ENCODE measurements at places on chromosomes 6 and 20.

- DNase-seq: no peak
These were observed 102.7 kb downstream of the FOXC1 start for GRCh38 chr6:1712451-1712850.

GRCh38 chr6:120871416-120872261 lies 462.6 kb downstream of the TBC1D32 start:
- DNase-seq: no peak

- DNase-seq: no peak
These were observed 48.5 kb downstream of the FHL5 start for GRCh38 chr6:96611342-96611991.

- DNase-seq: peak; percentile 70
These were observed 67.9 kb downstream of the ZHX3 start for GRCh38 chr20:41249411-41250281.

DNA sequence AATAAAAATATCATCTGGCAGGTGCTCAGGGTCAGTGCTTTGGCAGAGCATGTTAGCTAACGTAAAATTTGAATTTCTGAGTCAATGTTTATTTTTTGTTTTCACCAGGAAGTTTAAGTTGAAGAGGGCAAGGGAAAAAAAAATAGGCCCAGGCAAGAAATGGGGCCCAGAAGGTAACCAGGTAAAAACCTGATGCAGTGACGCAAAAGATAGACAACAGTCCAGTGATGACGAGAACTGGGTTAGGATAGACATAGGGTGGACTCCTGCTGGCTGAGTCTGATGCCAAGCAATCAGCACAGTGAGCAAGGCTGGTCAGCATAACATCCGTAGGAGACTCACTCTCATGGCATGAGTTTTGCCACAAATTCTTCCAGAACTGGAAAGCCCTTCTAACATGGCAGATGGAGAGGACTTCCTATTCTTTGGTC lies 42.2 kb downstream of the ZHX3 start:
- DNase-seq: no peak

- DNase-seq: no peak
These were observed 50.7 kb downstream of the DOK5 start for GRCh38 chr20:54525916-54526590.

DNA sequence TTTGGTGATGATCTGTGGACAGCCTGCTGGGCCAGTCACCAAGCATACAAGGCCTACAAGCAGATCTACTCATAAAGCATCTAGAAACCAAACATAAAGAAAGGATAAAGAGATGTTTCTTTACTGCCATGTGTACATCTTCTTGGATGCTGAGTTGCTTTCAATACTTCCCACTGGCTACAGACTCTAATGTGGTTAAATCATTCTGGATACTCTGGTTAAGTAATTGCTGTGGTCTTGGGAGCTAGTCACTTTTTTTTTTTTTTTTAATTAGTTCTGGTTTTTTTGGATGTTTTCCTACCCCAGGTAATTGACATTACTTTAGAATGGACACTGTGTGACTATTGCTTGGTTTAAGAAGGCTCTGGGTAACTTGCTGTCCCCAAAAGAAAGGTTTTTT lies 215.4 kb upstream of the RUNX2 start:
- no peak for DNase-seq

DNA sequence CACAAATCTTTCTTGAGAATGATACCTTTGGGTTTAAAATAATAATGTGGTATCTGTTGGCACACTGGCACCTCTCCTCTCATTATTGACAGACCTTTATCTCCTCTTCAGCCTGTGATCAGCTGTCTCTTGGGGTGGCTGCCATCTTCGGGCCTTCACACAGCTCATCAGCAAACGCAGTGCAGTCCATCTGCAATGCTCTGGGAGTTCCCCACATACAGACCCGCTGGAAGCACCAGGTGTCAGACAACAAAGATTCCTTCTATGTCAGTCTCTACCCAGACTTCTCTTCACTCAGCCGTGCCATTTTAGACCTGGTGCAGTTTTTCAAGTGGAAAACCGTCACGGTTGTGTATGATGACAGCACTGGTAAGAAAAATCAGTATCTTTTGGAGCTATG lies 232.8 kb downstream of the GRIK2 start:
- no peak for DNase-seq

DNA sequence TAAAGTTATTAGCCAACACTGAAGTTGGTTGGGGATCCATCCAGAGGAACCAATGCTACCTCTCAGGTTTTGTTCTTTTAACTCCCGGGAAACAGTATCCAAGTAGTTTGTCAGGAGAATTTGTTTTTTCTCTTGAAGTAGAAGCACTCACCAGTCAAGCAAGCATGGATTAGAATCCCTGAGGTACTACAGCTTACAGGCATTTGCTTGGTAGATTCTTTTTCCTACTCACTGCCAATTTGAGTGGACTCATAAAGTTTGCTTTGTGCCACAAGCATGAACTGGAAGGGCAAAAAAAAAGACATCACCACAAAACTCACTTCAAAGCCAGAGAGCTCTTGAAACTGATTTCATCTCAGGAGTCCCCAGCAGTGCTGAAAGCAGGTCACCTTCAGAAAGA lies 167.4 kb downstream of the MBOAT1 start:
- no peak for DNase-seq

- no peak for DNase-seq
These were observed 93.1 kb downstream of the SIM1 start for GRCh38 chr6:100371591-100371990.

GRCh38 chr6:25332655-25333071 lies 53.5 kb downstream of the CARMIL1 start:
- DNase-seq: peak; percentile 10

DNA sequence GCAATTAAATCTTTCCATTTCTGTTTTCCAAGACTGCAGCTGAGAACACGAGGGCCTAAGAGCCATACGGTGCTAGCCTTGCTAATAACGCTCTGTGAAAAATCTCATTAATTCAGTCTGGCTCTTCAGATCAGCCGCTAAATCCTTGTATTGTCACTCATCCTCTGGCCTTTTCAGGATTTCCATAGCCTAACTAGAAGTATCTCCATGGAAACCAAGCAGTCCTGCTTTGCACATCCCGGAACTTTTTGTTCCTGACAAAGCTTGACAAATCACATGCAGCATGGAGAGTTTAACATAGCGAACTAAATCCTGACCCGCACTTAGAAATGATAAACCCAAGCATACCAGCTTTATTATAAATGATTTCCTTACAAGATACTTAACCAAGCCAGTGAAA lies 383.7 kb downstream of the CD83 start:
- DNase-seq: no peak

DNA sequence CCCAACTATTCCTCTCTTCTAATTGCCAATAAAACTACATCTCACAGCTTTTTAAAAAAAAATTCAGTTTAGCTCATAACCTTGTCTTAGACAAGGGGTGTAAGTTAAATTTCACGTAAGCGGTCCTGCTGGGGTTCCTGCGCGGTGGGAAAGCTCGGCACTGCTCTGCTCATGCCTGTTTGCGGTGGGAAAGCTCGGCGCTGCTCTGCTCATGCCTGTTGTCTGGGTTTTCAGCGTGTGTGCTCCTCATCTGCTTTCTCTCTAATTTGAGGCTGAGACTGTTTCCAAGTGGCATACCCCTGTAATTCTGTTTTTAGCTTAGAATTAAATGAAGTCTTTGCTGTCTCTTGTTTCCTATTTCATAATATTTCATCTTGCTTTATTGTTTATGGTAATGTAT lies 18.6 kb downstream of the ARID1B start:
- no peak for DNase-seq

GRCh38 chr6:141415896-141416295 lies 716.8 kb upstream of the GJE1 start:
- no peak for DNase-seq

DNA sequence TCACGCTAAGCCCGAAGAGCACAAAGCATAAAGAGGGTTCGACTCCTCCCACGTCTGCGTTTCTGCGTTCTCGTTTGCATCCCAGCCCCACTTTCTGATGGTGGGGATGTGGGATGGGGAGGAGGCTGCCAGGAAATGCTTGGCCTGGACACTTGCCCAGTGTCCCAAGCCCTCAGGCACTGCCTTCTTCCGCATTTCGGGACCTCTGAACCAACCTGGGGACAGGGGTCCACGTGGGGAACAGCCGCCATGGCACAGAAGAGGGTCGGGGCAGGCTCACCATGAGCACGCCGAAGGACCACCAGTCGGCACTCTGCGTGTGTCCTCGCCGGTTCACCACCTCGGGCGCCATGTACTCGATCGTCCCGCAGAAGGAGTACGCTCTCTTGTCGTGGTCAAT lies 88.2 kb downstream of the RAMACL start:
- no peak for DNase-seq

DNA sequence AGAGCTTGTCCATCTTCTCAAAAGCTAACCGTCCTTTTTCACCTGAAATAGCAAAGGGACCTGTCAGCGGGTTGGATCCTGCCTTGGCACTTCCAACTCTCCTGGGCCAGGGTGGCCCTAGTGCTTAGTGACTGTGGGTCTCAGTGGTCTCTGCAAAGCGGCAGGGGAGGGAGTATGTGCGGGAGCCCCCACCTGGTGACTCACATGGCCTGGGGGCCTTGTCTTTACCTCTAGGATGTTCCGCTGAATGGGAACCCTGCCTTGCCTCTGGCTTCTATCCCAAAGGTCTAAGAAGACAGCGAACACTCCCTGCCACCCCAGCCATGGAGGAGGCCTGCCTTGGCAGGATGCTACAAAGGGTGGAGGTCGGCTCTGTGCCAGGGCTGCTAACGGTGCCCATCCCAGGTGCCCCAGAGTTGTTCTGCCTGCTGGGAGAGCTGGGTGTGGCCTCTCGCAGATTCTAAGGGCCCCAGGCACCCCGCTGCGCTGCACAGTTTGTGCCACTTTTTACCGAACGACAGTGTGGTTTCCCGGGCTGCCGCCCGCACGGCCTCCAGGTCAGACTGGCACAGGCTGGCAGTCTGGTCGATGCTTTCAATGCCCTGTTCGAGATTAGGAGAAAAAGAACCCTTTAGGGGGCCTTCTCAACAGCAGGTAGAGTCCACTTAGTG lies 77.2 kb downstream of the PTPN1 start:
- no peak for DNase-seq

DNA sequence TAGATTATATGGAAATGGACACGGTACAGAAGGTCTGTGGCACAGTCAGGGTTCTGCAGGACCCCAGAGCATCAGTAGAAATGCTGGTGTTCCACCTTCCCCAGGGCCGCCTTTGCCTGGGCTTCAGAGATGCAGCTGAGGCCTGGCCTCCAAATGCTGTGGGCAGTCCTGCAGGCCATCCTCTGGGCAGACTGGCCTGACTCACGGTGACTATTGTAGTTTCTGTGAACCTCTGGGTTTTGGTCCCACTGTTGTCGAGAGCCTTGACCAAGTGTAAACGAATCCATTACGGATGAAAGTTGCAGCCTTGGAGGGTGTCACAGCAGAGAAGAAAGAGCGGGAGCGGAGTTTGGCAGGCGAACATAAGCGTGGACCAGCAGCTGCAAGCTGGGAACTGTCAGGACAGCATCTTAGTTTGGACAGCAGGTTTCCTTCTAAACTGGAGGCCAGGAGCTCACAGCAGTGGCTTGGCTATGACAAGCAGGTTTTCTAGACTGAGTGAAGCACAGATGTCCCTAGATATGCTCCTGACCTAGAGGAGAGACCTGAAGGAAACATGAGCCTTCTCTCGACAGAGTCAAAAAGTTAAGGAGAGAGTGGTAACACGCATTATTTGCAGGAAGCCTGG lies 46.2 kb upstream of the BCLAF1 start:
- peak; percentile 80 for DNase-seq

GRCh38 chr20:58682656-58683531 lies 9.7 kb upstream of the NPEPL1 start:
- DNase-seq: no peak

DNA sequence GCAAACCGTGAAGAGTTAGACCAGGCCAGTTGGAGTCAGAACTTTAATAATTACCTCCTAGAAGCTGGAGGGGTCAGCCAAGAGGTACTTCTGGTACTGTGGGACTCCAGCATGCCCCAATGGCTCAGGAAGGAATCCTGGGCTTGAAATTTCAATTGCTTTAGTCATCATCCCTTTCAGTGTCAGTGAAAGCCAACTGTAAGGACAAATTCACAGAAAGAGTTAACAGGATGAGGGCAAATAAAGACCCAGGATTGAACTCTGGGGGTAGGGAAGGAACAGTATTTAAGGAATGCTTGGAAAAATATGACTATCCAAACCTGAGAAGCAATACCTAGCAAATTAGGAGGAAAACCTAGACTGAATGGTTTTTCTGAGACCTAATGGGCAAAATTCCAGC lies 735.1 kb upstream of the MARCKS start:
- DNase-seq: no peak

DNA sequence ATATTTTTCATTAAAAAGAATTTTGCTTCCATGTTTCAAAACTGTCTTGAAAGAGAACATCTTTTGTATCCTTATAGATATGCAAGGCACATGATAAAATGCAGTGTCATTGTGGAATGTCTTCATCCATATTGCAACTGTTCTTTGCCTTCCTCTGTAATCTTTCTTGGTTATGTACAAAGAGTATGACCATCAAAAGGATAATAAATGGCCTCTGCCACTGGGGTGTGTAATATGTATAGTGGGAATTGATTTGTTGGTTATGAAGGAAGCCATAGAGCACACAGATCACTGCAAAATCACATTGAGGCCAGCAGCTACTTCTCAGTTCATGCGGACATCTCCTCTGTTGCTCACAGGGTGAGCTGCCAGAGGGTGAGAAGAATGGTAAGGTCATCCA lies 703.5 kb downstream of the TFAP2A start:
- DNase-seq: no peak

DNA sequence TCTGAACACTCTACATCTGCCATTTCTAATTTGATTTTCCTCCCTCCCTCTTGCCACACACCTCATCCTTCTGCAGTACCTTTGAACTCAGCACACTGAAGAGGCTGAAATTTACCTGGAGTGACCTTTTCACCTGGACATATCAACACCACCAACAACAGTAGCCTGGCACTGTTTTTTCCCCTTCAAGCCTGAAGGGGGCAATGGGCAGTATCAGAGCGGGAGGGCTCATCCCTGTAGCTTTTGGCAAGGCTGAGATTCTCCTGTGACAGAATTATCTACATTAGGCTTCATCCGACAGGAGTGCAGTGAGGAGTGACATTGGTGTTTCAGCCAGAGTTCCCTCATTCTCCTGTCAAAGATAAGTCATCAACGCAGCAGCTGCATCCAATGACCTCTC lies 312.8 kb upstream of the SPTLC3 start:
- no peak for DNase-seq

GRCh38 chr6:160134779-160135547 lies 13.3 kb downstream of the SLC22A1 start:
- no peak for DNase-seq

DNA sequence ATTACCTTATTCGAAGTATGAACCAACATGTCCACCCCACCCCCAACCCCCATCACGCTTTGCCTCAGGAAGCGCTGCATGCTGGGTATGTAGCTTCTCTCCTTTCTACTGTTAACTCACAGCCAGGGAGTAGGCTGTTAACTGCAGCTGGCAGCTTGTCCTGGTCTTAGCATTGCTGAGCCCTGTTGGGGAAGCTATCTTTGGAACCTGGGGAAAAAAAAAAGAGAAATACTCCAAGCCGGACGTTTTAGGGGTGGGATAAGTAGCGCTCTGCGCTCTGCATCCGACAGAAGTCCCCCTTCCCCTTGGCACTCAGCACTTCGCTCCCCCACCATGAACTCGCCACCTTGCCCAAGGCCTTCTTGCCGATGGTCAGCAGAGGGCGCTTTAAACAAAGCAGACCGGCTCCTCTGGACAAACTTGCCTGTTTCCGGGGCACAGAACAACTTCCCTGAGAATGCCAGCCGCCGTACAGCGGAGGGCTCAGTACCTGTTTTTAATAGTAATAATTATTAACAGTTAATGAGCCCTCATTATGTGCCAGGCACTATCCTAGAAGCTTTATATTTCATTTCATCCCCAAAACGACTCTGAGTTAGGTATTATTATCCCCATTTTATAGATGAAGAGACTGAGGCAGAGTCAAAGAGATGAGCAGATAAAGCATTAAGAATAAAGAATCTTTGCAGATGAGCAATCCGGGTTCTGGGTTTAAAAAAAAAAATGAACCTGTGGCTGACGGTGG lies 35.2 kb upstream of the MDFI start:
- DNase-seq: peak; percentile 83
